HEK293T (cell line): ENCODE measurements at places on chromosomes 3 and 15.

DNA sequence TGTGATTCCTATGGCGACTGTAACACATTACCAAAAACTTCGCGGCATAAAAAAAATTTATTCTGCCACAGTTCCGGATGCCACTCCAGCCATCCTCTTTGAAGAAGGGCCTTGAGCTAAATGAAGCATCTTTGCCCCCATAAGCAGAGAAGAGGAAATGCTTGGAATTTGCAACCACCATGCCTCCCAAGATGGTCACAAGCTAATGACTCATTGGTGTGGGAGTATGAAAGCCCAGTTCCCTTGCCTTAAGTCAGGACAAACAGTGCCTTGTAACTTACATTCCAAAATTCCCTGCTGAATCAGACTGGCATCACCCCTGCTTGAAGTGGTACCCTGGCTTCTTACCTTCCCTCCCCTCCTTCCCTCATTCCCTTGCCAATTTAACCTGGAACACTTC is 1077.4 kb downstream of the EPHA3 start:
- no peak for DNase-seq

- no peak for DNase-seq
Measured at GRCh38 chr15:76289582-76289981, 21.7 kb downstream of the ETFA start.

GRCh38 chr3:31978553-31978952 is 2.5 kb downstream of the OSBPL10 start:
- no peak for DNase-seq

- DNase-seq: no peak
Measured at GRCh38 chr3:150656316-150656715, 47.4 kb downstream of the ERICH6 start.

- no peak for DNase-seq
Measured at GRCh38 chr15:40100947-40101905, 7.5 kb downstream of the BMF start.

- no peak for DNase-seq
Measured at GRCh38 chr15:96117270-96117669, 213.2 kb upstream of the NR2F2 start.

- no peak for DNase-seq
Measured at GRCh38 chr3:105277656-105278055, 89.1 kb upstream of the ALCAM start.

DNA sequence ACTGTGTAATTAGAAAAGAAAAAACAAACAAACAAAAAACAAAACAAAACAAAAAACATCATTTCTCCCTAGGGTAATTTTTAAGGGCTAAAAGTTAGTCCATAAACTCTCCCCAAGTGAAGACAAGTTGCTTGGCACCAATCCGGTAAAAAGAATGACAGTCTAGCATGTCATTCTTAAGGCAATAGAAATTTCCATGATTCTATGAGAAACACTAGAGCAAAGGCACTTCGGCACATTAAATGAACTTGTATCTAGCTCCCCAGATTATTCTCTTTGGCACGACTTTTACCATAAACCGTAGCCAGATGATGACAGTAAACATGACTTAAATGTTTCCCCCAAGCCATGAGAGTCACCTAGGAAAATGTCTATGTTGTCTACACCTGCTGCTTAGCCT is 10.1 kb downstream of the COL8A1 start:
- DNase-seq: no peak

GRCh38 chr15:91348752-91349500 is 248.9 kb downstream of the SV2B start:
- DNase-seq: no peak

DNA sequence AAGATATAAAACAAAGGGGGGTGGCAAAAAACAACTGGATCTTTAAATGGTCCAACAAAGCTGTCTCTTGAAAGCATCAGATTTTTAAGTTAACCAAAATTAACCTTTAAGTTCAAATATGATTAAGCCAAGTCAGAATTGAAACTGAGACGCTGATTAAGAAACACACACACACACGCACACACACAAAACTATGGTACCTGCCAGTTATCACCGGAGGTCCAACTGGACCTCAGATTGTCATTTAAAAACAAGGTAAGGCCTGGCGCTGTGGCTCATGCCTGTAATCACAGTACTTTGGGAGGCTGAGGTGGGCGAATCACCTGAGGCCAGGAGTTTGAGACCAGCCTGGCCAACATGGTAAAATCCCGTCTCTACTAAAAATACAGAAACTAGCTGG is 10.4 kb downstream of the ARF4 start:
- no peak for DNase-seq

GRCh38 chr3:186218421-186218820 is 109.5 kb upstream of the ETV5 start:
- no peak for DNase-seq
